GOT3 (cell line): ENCODE measurements at places on chromosomes 7 and 10.

GRCh38 chr10:61900829-61901792 lies at the start of gene ARID5B:
Gene ARID5B, plus strand, starts transcription at chr10:61901699. Its CDS starts 11 bp downstream, at chr10:61901710.
- no peak for DNase-seq

- no peak for DNase-seq
Observed at GRCh38 chr10:106980495-106981451, 183.7 kb downstream of the SORCS1 start.

GRCh38 chr10:93813507-93814465 lies 56.0 kb downstream of the LGI1 start:
- no peak for DNase-seq

- DNase-seq = no peak
Observed at GRCh38 chr10:49107111-49107886, 8.0 kb downstream of the VSTM4 start.

- DNase-seq = no peak
Observed at GRCh38 chr7:28497009-28497408, 84.7 kb downstream of the CREB5 start.

DNA sequence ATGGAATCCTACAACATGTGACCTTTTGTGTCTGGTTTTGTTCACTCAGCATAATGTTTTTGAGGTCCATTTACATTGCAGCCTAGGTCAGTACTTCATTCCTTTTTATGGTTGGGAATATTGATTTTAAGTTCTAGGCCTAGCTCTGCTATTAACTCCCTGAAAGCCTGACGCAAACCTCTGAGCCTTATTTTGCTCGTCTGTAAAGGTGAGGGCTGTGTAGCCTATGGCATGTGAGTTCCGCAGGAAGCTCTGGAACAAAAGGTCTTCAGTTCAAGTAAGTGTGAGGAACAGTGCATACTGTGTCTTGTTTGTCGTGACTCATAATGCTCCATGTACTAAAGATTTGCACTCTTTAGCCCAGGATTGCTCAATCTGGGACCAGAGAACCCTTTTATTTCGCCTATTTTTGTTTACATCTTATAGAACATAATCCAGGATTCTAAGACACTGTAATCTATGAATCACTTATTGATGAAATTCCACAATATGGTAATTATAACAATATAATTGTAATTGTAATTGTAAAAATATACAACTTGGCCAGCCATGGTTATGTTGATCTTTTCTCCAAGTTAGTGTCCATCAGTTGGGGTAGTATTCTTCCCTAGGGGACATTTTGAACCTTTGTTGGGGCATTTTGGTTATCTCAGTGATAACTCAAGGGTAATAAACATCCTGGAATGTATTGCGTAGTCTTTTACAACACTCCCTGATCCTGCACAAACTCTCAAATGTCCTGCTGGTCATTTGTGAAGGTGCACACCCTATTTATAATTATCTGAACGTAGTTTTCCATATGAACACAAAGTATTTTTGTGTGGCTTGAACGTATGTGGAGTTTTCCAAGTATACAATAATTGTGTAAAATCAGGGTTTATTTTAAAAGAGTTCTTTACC lies 184.7 kb downstream of the VTI1A start:
- DNase-seq = no peak

GRCh38 chr7:142771353-142771723 lies 568 bp downstream of the PRSS2 start:
- no peak for DNase-seq

GRCh38 chr7:10076660-10077300 lies 896.9 kb upstream of the PHF14 start:
- DNase-seq = no peak

GRCh38 chr10:11831520-11831951 lies 8.4 kb downstream of the PROSER2 start:
- DNase-seq = no peak

DNA sequence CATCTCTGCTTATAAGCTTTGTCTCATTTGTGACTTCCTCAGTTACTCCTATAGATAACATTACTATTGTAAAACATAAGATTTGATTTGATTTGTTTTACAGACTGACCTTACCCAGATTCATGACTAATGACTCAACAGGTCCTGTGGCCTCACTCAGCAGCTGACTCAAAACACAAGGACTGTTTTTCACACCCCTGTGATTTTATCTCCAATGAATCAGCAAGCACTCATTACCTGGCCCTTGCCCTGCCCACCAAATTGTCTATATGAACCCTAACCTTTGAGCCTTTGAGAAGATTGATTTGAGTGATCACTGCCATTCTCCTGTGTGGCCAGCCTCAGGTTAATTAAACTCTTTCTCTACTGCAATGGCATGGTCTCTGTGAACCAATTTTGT lies 1064.6 kb upstream of the LRRTM3 start:
- DNase-seq = no peak

DNA sequence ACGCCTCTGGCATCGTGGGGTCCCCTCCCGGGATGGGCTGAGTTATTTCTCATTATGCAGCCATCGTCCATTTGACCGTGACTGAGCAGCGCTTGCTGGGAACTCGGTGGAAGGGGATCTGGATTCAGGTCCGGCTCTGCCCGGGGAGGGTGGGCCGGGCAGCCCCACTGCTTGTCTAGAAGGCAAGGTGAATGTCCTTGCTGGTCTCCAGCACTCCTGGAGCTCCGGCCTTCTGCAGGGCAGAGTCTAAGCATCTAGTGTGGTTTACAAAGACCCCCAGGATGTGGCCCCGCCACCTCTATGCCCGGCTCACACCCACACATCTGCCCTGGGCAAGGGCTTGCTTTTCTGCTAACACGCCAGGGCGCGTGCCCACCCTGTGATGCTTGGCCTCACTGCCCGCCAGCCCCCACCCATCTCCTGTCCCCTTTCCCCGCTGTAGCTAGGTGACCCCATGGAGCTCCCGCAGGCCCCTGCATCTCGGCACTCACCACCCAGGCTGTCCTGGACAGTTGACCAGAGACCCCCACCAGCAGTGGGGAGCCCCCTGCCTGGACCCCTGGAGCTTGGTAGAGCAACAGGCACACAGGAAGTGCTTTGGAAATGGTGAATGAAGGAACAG lies 151.0 kb upstream of the CHST15 start:
- no peak for DNase-seq
